Pulmonary artery endothelial cell (primary cell): ENCODE measurements at places on chromosomes 7 and 10.

DNA sequence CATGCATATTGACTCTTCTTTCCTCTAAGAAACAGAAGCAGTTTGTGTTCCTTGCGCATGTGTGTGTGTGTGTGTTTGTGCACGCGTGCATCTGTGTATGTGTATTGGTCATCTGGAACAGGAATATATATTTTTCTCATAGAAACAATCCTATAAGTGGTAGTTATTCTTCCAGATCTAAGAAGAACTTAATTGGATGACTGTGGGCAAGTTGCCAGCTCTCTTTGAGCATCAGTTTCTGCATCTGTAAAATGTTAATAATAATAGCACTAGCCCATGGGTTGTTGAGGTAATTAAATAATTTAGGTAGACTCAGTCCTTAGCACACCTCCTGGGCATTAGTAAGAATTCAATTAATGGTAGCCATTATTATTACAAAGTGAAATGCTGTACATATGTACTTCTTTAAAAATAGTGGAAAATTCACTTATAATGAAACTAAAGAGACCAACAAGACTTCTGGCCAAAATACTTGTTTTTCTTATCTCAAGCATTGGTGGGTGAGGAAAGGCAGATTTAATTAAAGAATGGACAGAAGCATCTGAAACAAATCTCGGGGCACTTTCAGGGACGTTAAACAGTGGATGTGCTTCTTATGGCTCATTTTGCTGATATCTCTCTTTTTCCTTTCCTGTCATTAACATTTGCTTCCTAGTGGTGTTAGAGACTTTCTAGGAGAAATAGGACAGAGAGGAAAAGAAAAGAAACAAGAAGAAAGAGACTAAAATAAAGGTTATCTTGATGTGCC lies 124.9 kb upstream of the HABP2 start:
- DNase-seq = no peak

- no peak for DNase-seq
These were observed 43.0 kb downstream of the SHOC2 start for GRCh38 chr10:110962443-110962842.

- DNase-seq = no peak
These were observed 11.2 kb downstream of the IL2RA start for GRCh38 chr10:6050801-6051445.

DNA sequence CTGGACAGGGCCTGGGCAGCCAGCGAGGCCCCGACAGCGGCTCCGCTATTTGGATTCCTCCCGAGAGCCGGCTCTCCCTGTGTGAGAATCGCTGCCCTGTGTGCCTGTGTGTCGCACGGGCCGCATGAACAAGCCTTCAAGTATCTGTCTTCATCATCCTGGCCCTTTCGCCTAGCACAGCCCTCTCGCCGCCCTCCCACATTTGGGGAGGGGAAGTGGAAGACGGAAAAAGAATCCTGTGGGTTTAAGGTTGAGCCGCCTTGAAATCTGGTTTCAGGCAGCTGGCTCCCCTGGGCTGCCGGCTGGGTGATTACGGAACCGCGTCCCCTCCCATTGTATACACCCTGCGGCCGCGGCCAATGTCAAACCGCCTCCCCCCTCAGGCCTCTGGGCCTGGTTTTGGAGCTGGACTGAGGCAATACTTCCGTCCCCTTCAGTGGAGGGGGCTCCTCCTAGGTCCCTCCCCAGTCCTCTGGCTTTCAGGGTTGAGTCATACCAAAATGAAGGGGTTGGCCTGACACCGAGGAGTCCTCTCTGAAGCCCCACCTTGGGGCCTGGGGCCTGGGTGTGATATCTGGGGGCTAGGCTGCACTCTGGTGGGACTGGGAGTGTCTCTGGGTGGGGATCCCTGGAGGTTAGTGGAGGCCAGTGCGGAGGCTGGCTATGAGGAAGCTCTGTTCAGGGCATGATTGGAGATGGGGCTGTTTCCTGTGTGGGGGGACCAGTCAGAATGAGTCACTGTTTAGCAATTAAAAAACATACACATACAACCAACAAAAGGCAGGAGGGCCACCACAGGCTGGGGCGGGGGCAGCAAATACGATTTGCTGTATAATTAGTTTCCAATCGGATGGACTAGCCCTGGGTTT lies 1.7 kb downstream of the TRIM8 start:
- DNase-seq = peak; percentile 74

DNA sequence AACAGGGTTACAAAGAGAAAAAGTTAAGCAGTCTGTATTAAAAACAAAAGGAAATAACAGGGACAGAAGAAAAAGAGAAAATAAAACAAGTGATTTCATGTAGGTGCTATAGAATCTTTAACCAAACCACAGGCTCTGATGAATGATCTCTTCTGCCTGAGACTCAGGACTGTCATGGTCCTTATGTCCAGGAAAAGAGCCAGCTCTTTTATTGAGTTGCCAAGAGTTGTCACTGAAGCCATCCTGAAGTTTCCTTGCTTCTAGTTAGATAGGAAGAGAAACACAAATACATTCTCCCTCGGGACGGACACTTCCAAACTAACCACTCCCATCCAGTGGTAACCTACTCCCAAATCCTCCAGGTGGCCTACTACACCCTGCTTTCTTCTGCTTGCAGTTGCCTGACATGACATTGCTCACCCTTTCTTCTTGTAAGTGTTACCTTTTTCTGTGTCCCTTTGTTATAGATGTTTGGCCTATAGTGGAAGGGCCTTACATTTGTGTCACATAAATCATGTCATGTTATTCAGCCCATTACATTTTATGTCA lies 346.7 kb downstream of the NRG3 start:
- DNase-seq = no peak

DNA sequence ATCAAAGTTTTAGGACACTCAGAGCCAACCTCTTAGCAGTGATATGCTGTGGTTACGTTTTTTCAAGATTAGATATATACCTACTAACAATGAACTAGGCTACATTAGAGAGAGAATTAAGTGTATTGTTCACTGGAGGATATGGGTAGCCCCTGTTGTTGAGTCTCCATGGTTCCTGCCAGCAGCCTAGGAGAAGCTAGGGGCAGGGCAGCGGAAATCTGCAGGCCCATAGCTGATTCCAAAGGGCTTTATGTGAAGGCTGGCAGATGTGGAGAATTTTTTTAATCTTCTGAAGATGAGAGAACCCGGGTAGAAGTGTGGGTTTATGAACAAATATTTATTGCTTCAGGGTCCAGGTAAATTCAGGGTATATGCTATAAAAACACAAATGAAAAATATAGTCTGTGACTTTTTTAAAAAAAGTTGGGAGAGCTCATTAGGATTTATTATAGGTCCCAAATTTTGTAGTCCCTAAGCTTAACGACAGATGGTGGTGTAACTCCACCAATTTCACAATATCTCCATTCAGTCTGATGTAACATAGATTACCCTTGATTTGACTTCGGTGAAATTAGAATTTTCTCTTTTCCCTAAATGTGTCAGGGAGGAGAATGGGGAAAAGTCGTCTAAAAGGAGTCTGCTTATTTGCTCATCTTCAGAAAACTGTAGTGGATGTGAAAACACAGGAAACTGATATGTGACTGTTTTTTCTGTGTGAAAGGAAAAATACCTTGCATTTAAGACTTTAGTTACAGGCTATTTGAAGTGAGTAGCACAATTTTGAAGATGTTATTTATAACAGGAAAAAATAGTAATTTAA lies 163.0 kb upstream of the PPP1R3A start:
- DNase-seq = no peak

GRCh38 chr7:50739744-50740435 lies 42.8 kb downstream of the GRB10 start:
- no peak for DNase-seq

DNA sequence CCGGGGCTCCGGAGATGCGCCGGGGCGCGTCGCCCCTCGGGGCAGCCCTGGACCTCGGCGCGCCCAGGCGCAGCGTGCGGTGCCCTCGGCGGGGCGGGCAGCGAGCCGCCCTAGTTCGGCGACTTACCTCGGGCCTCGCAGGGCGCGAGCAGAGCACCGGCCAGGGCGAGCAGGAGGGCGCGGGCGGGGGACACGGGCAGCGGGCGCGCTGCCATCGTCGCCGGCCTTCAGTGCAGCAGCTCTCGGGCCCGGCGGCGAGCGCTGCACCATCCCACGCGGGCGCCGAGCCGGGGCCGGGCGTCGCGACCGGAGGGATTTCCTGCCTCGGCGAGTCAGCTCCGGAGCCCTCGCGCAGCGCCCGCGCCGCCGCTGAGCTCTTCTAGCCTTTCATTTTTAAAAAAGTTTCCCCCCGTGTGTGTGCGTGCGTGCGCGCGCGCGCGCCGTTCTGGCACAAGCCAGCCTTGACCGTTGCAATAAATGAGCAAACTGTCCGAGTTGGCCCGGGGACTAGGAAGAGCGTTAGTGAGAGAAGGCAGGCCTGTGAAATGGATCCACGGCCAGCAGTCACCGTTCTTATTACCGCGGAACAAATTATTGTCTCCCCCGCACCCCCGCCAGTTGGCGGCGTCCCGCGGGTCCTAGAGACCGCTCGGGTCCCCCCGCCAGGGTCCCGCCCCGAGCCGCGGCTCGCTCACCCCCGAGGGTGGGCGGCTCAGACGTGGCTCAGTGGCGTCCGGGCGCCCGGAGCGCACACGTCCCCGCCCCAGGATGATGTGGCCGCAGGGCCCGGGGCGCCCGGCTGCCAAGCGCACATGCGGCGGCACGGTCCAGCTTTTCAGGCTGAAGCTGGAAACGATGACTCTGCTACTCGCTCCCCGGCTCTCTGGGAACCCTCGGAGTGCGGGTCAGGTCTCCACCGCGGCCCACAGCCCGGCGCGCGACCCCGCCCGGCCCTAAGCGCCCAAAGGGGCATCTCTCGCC lies at the start of gene ADAM12:
Gene ADAM12, minus strand, starts transcription at position 547 of the 981 bp plus-strand sequence. Its CDS starts 332 bp downstream, at position 215.
- no peak for DNase-seq

GRCh38 chr10:58331646-58332045 lies 3.2 kb upstream of the UBE2D1 start:
- DNase-seq = no peak

DNA sequence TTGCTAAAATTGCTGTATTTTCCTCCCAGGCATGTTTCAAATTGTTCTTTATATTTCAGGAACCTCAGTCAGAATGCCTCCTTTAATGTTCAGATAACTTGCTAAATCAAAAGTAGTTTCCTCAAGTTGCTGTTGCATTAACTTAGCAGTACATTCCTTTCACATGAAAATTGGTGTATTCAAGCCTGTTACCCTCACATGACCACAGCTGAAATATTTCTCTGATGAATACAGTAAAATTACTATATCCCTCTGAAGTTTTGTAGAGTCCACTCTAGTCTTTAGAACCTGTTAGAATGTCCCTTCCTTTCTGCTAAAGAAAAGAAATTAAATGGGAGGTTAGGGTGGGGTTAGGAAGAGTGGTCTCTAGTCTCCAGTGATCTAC lies 24.5 kb upstream of the C1GALT1 start:
- DNase-seq = no peak

- DNase-seq = no peak
These were observed 433.9 kb downstream of the RPS24 start for GRCh38 chr10:78467496-78468106.

GRCh38 chr10:58575491-58575890 lies 62.8 kb downstream of the BICC1 start:
- no peak for DNase-seq

DNA sequence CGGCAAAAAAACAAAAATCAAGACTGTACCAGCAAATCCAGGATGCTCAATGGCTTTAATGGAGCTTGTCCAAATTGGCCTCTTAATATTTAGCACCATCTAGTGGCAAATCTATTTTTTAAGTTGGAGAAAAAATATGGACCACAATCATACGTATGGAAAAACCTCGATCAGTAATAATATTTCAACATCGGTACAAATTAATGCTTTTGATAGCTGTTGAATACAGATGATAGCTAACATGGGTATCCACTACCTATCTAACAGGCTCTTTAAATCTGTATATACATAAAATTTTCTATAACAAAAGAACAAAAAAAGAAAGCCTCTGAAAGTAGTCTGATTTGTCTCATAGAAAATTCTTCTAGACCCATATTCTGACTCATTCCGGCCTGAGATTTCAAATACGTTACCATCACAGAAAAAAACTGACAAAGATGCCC lies 29.2 kb downstream of the COA1 start:
- DNase-seq = peak; percentile 10

DNA sequence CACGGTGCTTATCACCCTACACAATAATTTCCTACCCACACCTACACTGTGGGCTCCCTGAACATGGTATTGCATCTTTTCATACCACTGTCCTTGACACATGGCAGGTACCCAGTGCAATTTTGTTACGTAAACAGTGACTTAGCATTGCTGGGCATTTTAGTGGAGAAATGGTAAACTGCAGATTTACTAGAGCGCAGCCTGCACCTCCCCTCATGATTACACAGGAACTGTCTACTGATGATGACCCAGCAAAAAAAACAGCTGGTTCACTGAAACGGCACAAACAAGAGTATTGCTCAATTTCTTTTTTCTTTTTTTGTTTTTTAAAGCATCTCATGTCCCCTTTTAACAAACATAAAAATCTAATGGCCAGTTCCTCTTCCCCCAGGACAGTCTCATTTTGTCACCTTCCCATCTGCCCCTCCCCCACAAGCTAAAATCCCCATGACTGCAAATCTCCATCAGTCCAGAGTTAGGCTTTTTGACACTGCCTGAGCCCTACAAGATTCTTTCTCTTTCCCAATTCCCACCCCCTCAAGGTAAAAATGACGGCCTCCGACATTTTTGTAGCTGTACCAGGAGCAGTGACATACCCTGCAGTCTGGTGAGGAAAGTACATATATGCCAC lies 2.8 kb downstream of the ZNF746 start:
- DNase-seq = no peak

GRCh38 chr7:48976850-48977249 lies 52.5 kb downstream of the CDC14C start:
- DNase-seq = no peak

DNA sequence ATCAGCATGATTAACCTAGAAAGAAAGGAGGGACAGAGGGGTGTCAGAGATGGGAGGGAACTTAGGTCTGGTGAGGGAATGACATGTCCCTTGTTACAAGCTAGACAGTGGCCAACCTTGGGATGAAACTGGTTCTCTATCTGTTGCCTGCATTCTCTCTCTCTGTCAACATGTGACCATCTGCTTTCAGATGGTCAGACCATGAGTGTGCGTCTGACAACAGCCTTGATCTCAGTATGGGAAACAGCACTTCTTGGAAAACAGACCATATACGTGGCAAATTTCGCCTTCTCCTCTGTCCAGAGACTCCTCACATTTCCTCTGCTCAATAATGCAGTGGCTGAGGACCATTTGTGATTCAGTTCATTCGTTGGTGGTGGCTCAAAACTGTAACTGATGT lies 845.9 kb downstream of the TYW1 start:
- no peak for DNase-seq

DNA sequence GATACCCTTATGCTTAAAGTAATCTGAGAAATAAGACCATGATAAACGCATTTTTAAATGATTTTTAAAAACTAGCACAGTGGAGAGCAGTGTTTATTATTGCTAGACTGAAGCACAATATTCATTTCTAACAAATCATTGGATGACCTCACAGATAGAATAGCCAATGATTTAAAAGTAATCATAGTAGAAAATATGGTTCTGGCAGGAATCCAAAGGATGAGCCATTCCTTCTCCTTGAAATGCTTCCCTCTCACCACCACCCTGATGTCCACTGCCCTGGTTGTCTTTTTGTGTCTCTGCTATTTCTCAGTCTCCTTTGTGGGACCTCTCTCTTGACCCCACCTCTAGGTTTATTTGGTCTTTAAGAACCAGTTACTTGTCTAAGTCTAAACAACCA lies 64.9 kb downstream of the PRKG1 start:
- no peak for DNase-seq

GRCh38 chr7:155356323-155357105 lies 58.8 kb downstream of the INSIG1 start:
- no peak for DNase-seq
